ENCODE measurements at places on chromosomes 12 and 14.

GRCh38 chr14:65251213-65251612 lies 148.9 kb upstream of the MAX start:
- DNase-seq: no peak

DNA sequence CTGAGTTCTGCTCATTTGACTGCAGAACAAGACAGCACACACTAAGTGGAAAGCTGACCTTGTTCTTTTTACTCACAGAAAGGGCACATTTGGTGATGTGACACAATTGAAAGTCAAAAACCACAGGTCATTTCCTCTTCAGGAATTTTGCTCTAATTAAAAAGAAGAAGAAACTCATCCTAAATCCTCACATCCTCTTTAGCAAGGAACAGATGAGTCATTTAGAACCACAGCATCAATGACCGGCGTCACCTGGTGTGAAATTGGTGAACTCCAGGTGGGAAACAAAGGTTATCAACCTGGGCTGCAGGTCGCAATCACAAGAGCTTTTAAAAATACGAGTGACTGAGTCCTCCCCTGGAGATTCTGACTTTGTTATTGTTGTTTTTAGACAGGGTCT lies 2.9 kb upstream of the RNU6-8 start:
- DNase-seq: no peak

GRCh38 chr14:22537436-22538310 lies 51.4 kb downstream of the DAD1 start:
- no peak for DNase-seq

DNA sequence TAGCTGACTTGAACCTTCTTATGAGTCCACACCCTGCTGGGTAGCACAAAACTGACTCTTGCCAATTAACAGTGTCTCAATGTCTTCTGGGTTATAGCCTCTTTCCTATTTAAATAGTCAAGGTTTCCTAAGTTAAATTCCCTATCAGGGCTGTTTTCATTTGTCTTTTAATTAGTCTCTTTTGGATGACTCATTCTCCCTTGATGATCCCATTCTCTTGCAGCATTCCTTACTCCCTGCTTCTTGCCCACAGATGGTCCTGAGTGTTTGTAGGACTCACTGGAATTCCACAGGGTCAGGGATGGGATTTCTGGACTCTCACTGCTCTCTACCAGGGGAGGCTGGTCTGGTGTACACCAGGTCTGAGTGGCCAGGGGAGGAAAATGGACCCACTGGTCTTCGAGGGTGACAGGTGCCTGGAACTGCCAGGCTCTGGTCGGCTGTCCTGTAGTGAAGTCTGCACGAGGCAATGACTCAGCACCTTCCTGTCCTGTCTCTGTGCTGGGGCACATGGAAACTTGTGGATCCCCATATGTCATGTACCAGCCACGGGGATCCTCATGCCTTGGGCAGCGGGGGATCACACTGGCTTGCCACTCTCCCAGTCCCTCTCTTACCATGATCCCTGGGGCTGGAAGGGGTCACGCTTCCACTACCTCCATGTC lies 236.5 kb upstream of the PELI2 start:
- no peak for DNase-seq

DNA sequence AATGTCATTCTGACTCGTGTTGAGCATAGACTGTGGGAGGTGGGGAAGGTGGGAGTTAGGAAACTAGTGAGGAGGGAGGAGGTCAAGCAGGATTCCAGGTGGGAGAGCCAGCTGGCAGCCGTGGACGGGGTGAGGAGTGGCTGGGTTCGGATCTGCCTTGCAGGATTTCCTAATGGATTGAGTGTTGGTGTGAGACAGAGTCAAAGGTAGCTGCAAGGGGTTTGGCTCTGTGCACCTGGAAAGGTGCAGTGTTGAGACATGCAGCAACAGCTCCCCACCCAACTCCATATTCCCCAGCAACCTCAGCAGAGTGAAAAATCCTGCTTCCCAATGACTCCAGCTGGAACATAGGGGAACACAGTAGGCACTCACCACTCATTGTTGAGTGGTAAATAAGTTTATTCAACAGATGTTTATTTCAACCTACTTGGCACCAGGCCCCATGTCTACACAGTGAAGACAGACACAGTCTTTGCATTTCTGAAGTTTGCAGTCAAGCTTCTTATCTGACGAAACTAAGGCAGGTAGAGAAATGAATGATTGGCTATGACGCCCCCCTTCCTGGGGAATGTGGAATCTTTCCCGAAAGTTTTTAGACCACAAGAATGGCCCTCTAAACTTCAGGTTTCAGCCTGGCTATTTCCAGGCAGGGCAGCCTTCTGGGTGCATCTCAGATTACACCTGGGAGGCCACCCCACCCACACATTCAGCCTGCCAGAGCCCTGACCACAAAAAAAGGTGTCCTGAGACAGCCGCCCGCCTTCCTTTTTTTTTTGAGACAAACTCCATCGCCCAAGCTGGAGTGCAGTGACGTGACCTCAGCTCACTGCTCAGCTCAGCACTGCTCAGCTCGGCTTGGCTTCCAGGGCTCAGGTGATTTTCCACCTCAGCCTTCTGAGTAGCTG lies 37.9 kb upstream of the PLEKHG6 start:
- DNase-seq: no peak

DNA sequence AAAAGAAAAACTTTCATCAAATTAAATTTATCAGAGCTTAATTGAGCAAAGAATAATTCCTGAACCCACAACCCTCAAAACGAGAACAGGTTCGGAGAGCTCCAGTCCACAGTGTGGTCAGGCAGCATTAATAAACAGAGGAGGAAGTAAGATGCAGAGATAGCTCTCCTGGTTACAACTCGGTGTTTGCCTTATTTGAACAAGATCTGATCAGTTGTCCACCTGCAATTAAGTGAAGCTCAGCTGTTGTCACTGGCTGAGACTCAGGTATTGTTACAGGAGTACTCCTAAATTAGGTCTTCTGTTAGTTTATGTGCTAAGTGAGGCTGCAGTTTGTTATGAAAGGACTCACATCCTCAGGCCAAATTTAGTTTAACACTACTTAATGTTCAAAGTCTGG lies 451.4 kb upstream of the PDE3A start:
- no peak for DNase-seq

DNA sequence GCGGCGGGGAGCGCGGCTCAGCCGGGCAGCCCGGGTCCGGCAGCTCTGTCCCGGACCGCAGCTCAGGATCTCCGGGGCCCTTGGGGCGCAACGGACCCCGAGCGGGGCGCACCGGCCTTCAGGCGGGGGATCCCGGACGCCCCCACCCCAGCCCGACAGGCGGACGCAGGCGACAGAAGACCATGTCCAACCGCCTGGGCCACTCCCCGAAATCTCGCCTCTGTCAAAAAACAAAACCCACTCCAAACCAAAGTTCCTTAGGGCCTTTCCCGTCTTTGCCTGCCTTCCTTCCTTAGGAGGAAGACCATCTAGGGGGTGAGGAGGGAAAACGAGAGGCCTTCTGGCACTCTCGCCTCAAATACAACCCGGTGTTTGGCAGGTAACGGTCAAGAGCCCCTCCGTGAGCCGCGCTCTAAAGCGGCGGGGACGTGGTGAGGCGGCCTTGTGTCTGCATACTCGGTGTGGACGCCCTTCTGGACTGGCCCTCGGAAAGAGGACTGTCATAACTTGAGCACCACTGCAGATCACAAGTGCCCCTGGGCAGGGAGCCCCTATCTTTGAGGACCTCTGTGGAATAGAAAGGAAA lies 604 bp downstream of the HCFC2 start:
- no peak for DNase-seq

- DNase-seq: no peak
Observed at GRCh38 chr14:59333235-59333634, 131.9 kb downstream of the GPR135 start.

DNA sequence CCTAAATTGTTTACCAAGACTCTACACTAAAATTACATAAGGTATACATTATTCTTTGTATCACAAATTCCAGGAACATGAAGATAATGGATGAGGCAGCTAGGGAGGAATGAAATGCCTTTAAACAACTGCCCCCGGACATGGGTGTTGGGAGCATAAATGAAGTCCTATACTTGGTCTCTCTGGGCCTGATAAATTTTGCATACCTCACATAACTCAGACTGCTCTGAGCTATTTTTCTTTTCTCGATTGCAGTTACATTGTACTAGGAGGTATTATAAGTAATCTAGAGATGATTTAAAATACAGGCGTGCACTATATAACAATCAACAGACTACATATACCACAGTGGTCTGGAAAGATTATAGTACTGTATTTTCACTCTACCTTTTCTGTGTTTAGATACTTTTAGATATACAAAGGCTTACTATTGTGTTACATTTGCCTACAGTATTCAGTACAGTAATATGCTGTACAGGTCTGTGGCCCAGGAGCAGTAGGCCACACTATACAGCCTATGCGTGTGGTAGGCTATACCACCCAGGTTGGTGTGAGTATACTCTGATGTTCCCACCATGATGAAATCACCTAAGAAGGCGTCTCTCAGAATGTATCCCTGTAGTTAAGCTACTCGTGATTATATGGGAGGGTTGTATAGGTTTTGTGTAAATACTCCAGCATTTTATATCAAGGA lies 14.3 kb downstream of the FNTB start:
- DNase-seq: no peak

DNA sequence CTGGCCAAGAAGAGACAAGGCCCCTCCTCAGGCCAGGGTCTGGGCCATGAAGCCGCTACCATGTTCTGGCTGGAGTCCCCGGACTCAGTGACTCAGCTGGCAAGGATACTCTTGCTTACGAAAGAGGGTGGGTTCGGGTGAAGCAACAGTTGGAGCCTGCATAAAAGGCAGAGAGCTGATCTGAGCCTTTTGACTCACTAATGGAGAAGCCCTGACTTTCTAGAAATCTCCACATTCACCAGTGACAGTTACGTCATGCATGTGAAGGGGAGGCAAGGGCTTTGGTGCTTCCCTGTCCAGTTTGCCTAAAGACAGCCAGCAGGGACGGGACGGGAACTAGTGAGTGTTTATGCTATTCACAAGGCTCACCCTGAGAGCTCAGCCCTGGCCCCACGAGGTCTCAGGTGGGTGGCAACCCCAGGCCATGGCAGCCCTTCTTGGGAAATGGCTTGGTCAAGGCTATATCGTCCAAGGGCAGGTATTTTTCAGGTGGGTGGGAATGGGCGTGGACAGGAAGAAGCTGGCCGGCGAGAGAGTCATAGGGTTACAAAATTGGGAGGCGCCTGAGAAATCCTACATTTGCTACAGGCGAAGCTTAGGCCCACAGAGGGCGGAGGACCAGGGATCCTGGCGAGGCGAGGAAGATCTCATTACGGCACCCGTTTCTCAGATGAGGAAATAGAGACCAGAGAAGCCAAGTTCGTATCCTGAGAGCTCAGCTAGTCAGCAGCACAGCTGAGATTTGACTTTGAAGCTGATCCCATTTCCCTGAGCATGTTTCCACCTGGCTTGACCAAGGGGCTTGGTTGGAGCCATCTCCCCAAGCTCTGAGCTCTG lies 314.6 kb downstream of the BCL11B start:
- DNase-seq: no peak

DNA sequence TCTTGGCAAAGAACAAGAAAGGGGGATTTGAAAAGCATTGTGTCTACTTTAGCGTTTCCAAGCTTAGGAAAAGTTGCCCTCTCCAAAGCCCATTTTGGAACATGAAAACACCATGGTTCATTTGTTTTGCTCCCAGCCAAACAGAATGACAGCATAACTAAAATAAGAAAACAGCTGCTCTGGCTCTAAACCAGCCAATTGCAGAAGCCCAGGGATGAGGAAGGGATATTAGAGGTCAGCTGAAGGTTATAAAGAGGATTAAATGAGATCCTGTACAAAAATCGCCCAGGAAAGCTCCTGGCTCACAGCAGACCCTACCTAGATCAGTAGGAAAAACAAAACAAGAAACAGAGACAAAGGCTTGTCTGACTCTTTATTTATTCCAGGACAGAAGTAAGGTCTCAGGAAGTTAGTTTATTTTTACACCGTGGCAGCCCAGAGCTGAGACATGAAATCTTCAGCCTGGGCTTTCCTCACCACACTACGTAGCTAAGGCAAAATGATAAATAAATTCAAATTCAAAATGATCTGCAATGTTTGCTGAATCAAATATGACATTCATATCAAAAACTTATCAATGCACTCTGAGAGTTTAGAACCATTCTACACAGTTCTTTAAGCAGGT lies 25.9 kb downstream of the SPX start:
- no peak for DNase-seq

DNA sequence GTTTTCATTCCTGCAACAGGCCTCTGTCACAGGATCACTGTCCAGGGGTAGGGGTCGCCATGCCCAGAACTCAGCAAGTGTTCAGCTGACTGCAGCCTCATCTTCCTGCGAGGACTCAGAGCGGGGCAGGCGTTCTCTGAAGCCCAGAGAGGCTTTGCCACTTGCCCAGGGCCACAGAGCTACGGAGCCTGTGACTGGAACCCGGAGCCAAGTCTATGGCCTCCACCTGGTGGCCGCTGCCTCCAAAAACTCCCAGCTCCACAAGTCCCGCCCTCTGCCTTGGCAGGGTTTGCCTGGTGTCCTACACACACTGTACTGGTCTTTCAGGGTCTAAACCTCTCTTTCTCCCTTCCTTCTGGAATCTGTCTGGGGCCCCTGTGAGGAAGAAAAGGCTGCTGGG lies 8.7 kb upstream of the PPP1R13B start:
- DNase-seq: no peak

DNA sequence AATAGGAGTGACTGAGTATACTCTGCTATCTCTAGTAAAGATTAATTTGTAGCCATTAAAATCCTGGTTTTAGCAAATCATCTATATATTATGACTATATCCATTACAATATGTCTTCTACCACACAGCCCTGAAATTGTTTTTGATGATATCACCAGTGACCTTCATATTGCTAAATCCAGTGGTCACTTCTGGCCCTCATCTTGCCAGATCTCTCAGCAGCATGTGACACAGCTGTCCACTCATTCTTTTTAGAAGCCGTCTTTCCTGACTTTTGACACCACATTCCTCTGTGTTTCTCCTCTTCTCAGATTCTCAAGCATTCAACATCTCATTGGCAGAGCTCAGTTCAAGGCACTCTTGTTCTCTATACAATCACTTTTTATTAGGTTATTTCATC lies 54.9 kb downstream of the CPNE8 start:
- DNase-seq: no peak

- no peak for DNase-seq
Observed at GRCh38 chr14:77133720-77134338, 7.8 kb downstream of the ZDHHC22 start.
